ENCODE measurements at places on chromosomes 12 and 14.

DNA sequence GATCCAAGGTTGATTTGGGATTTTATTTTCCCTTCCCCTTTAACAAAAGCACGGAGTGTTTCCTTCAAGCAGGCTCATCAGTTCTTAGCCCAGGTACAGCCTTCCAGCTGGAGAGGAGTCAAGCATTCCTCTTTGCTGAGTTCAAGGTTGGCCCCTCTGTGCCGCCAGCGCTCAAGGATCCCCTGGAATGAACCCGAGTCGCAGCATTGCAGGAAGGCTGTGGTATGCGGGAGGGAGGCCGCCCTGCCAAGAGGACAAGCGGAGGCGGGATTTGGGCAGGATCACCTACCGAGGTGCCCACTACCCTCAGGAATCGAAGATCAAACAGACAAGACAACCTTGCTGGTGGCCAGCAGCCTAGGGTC lies 53.9 kb upstream of the NCOR2 start:
- no peak for DNase-seq

DNA sequence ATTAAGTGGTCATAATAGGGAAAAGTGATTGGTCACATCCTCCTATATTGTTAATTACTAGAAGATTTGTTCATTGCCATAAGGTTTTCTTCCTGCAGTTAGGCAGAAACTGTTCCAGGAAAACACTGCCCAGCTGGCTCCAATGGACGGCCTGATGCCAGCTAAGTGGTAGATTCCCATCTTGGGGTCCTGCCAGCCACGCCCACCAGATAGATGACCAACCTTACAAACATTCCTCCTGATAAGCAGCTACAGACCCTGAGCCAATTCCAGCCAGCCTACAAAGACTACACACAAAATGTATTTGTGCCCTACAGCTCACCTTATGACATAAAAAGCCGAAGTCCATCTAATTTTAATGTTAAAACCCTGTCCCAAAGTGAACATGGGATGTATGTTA lies 685.9 kb upstream of the USP15 start:
- DNase-seq = no peak

GRCh38 chr12:39329018-39329417 lies 113.9 kb downstream of the KIF21A start:
- DNase-seq = no peak

- no peak for DNase-seq
Observed at GRCh38 chr12:129719416-129719815, 184.4 kb downstream of the TMEM132D start.

All from activated T-helper 1 cell treated with anti-CD3 and anti-CD28 coated beads, Interleukin-2, amount 50 U/mL, for 16 hours (primary cell).